ENCODE measurements at places on chromosomes 3 and 15.
A peak's percentile ranks its signal among the peaks of the same experiment; 100 is the strongest.

GRCh38 chr15:101694261-101694660 lies 30.0 kb downstream of the TARS3 start:
- no peaks in the 10 kb centered on the region for H3K27me3 ChIP-seq
- H3K27ac ChIP-seq = no peak overlapping the region
- H3K36me3 ChIP-seq = peaks cover 30% of the 10 kb centered on the region
- H3K4me3 ChIP-seq = no peak overlapping the region
- no peak for DNase-seq
- peaks cover 32% of the 10 kb centered on the region for H3K4me1 ChIP-seq

GRCh38 chr3:7567160-7567559 lies 706.2 kb downstream of the GRM7 start:
- H3K4me1 ChIP-seq = no peaks in the 10 kb centered on the region
- H3K4me3 ChIP-seq = no peak overlapping the region
- no peaks in the 10 kb centered on the region for H3K27me3 ChIP-seq

DNA sequence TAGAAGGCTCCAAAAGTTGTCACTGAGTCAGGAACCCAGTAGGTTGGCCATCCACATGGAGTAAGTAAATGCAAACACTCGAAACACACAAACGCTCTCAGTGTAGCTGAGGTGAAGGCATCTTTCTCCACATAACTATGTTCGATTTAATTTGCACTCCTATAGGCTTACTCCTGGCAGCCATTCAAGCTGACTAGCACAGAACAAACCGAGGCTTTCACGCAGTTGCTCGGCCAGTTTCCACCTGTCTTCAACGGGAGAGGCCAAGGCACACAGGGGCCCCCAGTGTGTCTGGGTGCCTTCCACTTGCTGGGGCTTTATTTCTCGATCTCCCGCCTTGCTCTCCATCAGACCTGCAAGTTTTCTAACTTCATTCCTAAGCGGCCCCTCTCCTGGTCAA lies 18.9 kb downstream of the RGMA start:
- no peak overlapping the region for H3K4me3 ChIP-seq
- H3K36me3 ChIP-seq = no peaks in the 10 kb centered on the region
- H3K4me1 ChIP-seq = peaks cover 14% of the 10 kb centered on the region
- DNase-seq = no peak
- H3K27ac ChIP-seq = no peak overlapping the region
- peaks cover 55% of the 10 kb centered on the region for H3K27me3 ChIP-seq

DNA sequence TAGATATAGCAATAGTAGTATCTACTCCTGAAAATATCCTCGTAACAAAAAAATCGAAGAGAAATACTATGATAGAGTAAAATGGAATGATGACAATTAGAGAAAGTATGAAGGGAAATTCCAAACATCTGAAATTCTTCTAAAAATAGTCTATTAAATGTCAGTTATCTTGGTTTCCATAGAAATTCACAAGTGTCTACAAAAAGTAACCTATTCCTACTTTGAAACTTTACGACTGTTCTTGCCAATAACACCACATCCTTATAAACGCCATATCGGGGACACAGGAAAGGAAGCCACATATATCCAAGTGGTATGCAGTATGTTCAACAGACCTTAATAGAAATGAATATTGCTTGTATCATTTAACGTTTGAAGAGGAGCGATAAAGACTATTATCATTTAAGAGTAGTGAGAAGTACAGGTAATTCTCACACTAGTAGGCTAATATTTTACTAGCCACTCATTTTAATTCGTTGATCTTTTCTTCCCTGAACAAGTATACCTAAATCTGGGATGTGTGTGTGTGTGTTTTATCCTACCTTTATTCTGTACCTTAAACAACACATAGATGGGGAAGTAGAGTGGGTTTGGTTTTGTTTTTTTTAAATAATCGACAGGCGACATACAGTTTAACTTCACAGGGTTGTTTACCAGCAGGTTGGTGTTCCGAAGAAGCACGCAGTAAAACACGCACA lies 1.2 kb downstream of the GPR176 start:
- peak overlapping the region; percentile 40 for H3K4me3 ChIP-seq
- no peak overlapping the region for H3K27ac ChIP-seq
- no peak for DNase-seq
- H3K27me3 ChIP-seq = peaks cover 10% of the 10 kb centered on the region
- H3K4me1 ChIP-seq = peaks cover 5% of the 10 kb centered on the region

GRCh38 chr3:129230311-129231019 lies 18.9 kb upstream of the COPG1 start:
- H3K4me3 ChIP-seq = no peak overlapping the region
- H3K27ac ChIP-seq = peak overlapping the region; percentile 88
- H3K4me1 ChIP-seq = peaks cover 63% of the 10 kb centered on the region
- H3K36me3 ChIP-seq = no peaks in the 10 kb centered on the region

DNA sequence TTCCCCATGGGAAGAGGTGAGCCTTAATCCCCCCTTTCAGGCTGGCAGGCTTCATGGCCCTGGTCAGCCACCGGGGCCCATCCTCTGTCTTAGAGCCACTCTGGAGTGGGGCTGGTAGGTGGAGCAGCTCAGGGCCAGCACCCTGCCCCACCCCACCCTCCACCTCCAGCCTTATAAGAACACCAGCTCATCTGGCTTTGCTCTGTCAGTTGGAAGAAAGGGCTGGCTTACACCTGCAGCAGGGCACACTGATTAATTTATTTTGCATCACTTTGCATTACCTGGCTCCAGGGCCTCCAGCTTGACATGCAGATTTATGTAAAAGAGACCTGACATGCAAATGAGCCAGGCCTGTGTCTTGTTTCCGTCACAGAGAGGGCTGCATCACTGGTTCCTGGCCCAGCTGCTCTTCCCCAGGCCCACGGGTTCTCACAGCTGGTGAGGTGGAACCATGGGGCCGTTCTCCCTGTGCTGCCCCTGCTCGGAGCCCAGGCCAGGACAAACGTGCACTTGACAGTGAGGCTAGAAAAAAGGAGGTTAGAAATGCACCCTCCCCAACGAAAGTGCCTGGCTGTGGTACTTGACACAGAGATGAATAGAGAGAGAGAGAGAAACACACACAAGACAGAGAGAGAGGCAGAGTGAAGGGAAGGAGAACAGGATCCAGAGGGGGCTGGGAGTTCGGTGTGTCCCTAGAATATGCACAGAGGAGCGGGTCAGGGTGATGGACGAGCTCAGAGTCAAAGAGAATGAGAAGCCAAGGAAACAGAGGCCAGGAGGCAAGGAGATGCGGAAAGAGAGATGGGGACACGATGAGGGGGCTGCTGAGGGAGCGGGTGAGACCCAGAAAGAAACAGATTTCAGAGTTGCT lies 44.5 kb upstream of the MAGEF1 start:
- no peaks in the 10 kb centered on the region for H3K36me3 ChIP-seq
- H3K4me3 ChIP-seq = peak overlapping the region; percentile 30
- peak; percentile 35 for DNase-seq
- peaks cover 18% of the 10 kb centered on the region for H3K4me1 ChIP-seq

DNA sequence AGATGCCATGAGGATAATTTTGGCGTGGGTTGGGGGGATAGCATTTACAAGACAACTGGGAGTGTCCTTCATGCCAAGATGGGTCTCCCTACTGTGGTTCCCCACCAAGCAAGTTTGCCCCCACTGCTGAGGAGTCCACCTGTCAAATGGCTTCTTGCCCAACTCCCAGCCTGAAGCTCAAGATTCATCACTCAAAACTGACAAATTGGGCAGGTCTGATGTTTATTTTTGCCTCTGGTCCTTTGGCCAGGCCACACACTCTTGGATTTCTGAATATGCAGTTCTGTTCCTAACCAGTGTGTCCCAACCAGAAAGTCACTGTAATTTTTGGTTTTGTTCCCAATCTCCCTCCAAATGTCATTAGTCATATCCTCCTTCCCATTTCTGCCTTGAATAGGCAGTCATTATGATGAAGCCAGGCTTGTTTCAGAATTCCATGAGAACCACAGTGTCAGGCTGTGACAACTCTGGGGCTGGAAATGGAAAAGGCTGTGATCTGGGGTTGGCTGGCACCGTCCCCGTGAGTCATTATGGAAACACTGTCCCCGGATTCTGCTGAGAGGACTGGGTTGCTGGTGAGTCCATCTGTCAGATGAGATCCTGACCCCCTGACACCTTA lies 29.3 kb upstream of the MEF2A start:
- no peak for DNase-seq
- peaks cover 6% of the 10 kb centered on the region for H3K4me1 ChIP-seq
- H3K4me3 ChIP-seq = no peak overlapping the region
- H3K27me3 ChIP-seq = no peaks in the 10 kb centered on the region
- no peak overlapping the region for H3K27ac ChIP-seq
- no peaks in the 10 kb centered on the region for H3K36me3 ChIP-seq

- no peaks in the 10 kb centered on the region for H3K27me3 ChIP-seq
- no peak for DNase-seq
- H3K36me3 ChIP-seq = no peaks in the 10 kb centered on the region
- H3K27ac ChIP-seq = no peak overlapping the region
Observed at GRCh38 chr3:165669967-165670366, 167.3 kb downstream of the BCHE start.

- H3K4me1 ChIP-seq = peaks cover 67% of the 10 kb centered on the region
- no peaks in the 10 kb centered on the region for H3K27me3 ChIP-seq
- no peak for DNase-seq
- no peaks in the 10 kb centered on the region for H3K36me3 ChIP-seq
- peak overlapping the region; percentile 99 for H3K4me3 ChIP-seq
- peak overlapping the region; percentile 99 for H3K27ac ChIP-seq
Observed at GRCh38 chr3:152269831-152270734, 1.4 kb downstream of the MBNL1 start.

Measured in naive B cell (primary cell).